NCI-H226 (cell line): ENCODE measurements at places on chromosomes 1 and 21.

- peak; percentile 83 for DNase-seq
These were observed 753 bp downstream of the KIF1B start for GRCh38 chr1:10210841-10211804.

GRCh38 chr1:211951856-211952255 is 83.5 kb downstream of the INTS7 start:
- peak; percentile 59 for DNase-seq

- DNase-seq = no peak
These were observed 29.9 kb upstream of the PPP1R15B start for GRCh38 chr1:204441558-204441957.

- peak; percentile 69 for DNase-seq
These were observed at the start of gene APP for GRCh38 chr21:26170471-26171257. Gene APP (minus strand): TSS chr21:26170770. CDS start chr21:26170620, 150 bp downstream.

- peak; percentile 5 for DNase-seq
These were observed 39.6 kb downstream of the NUF2 start for GRCh38 chr1:163361123-163361934.

- DNase-seq = no peak
These were observed 2.6 kb upstream of the PDC start for GRCh38 chr1:186463511-186463910.

DNA sequence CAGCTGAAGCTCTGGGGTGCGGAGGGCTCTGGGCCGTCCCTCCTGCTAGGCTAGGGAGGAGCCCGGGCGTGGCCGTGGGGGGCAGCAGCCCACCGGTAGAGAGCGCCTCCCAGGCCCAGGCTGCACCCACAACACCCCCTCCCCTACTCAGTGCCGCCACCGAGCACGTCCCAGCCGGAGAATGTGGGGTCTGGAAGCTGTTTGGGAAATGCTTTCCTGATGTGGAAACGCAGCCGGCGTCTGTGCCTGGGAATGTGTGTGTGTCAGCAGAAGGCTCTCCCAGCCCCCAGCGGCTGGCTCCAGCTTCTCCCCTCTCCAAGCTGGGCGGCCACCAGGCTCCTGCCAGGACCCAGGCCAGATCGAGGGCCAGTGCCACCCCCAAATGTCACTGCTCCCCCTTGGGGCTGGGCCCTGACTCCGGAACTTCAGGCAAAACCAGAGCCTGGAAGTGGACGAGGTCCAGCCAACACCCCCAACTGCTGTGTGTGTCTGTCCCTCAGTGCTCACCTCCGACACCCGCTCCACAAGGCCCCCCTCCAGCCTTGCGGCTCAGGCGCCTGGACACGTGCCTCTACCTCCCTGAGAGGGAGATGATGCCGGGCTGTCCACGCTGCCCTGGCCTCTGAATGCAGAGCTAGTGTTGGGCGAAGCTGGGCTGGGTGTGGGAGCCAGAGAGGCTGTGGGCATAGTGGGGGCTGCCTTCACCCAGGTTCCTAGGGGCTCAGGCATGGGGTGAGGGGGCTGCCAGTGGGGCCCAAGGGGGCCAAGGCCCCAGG is 74.7 kb downstream of the MEGF6 start:
- DNase-seq = no peak

DNA sequence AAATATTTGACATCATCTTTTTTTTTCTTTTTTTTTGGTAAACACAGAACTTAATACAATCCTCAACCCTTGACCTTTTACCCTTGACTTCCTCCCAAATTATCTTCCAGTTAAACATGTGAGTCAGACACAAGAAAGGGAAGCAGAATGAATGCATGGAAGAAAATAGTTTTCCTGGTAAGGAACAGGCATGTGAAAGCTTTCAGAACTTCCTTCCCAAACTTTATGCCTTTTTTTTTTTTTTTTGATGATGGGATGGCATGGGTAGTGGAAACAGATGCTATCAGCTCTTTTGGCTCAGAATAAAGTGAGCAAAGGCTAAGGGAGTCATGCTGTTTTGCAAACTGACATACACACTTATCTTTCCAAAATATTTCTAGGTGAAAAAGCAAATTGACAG is 1079.1 kb downstream of the TTLL7 start:
- DNase-seq = no peak

GRCh38 chr1:207964195-207964966 is 53.5 kb upstream of the CD34 start:
- DNase-seq = peak; percentile 91

- no peak for DNase-seq
These were observed 57.4 kb downstream of the GALNT2 start for GRCh38 chr1:230124186-230125128.

DNA sequence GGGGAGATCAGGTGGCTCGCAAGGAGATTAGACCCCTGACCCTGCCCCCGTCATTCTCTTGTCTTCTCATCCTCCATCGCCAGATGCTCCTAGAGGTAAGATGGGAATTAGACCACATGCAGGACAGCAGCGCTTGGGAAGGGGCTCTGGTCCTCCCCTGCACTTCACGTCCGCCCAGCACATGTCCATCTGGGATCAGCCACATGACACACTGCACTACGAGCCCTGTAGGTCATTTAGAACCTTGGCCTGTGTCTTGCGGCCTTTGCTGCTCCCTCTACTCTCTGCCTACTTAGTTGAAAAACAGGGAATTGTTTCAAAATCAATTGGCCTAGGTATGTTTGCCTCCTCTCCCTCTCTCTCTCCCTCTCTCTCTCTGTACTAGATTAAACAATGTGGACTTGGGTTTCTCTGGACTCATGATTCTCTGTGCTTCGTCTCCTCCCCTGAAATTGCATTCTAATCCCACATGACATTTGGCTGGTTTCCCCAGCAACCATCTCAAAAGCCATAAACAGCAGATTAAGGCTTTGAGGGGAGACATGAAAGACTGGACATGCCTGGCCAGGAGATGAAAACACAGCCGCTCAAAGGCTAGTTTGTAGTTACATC is 3.8 kb upstream of the NCMAP start:
- peak; percentile 18 for DNase-seq

- no peak for DNase-seq
These were observed 7.1 kb downstream of the GIPC2 start for GRCh38 chr1:78052685-78053405.

GRCh38 chr21:46660505-46660904 is 25.0 kb downstream of the PRMT2 start:
- DNase-seq = no peak

GRCh38 chr1:165876121-165876520 is 48.7 kb downstream of the UCK2 start:
- DNase-seq = no peak

- DNase-seq = no peak
These were observed 2.7 kb downstream of the IL10RB start for GRCh38 chr21:33268737-33269441.

DNA sequence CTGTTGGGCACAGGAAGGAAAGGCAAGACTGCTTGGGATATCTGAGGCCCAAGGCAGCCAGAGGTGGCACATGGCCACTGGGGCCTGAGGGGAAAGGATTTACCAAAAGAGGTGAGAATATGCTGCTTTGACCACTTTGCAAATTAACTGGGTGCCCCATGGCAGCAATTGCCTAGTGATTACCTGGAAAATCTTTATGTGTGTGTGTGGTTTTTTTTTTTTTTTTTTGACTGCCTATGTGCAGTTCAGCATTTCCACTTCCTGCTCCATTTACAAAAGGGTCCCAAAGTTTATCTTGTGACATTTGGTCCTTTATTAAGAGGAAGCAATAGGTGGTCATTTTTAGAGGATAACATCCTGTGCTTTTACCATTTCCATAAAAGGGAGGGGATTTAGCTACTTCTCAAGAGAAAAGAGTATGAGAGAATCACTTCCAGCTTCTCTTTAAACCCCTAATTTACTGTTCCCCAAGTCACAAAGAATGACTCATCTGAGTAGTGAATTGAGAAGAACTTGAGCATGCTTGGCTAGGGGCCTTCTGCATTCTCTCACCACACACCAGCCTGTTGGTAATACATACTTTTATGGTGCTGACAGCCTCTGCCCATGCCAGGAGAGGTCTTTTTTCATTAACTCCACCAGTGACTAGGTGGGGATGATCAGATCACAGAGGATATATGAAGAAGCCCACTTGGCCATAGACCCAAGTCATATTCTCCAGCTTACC is 52.1 kb downstream of the SYDE2 start:
- peak; percentile 57 for DNase-seq

- peak; percentile 32 for DNase-seq
These were observed 29.4 kb upstream of the CD101 start for GRCh38 chr1:116971965-116972673.

GRCh38 chr1:193569096-193569982 is 382.9 kb upstream of the B3GALT2 start:
- peak; percentile 76 for DNase-seq

GRCh38 chr1:39348278-39348677 is 143.2 kb upstream of the BMP8A start:
- no peak for DNase-seq

DNA sequence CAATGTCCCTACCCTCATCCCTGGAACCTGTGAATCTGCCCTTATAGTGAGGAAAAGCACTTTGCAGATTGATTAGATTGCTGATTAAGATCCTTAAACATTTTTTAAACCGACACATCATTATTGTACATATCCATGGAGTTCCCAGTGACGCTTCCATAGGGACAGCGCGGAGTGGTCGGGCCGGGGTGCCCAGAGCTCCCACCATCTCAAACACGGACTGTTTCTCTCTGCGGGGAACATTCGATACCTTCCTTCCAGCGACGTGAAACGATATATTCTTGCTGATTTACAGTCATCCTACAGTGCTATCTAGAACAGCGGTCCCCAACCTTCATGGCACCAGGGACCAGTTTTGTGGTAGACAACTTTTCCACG is 4.0 kb downstream of the KRTAP10-12 start:
- DNase-seq = no peak

DNA sequence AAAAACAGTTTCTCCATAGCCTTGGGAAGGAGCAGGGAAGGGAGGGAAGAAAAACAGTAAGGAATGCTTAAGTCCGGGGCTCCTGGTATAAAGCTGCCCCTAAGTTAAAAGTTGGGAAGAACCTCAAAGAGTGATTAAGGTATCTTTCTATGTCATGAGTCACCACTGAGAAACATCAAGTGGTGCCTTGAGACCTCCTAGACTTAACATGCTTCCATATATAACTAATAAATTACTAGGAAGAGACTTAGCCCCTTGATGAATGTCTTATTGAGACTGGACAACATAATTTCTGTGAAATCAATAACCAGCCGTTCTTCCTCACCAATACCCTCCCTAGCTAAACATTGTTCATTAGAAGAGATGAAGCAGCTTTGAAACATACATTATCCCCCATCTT is 121.8 kb upstream of the SLC44A3 start:
- DNase-seq = peak; percentile 67

DNA sequence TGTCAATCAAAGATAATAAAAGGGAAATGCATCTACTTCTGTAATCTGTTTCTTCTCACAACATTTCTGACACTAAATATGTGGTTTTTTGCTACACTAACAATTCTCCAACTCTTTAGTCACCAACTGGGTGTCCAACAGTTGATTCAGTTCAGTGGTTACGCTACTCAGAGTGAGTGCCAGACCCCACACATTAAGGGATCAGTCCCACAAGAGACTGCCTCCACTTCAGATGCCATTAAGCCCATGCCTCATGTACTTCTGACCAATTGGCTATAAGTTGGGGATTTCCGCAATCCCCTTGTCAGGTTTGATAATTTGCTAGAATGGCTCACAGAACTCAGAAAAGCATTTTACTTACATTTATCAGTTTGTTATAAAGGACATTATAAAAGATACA is 28.4 kb downstream of the RNF2 start:
- peak; percentile 37 for DNase-seq

DNA sequence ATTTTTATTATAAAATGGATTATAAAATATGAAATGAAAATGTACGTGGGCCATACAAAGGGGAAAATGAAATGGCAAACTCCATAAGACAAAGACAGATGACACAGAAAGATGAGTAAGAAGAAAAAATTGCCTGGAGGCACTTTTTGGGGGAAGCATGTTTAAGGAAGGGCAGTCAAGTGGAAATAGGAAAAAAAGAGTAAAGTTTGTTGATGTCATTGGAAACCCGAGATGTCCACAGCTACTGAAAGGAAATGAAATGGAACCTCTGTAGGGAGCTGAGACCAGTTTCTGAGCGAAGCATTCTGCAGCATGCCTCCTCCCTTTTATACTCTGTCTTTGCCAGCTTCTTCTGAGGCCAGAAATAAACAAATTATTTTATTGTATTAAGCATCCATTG is 203.4 kb upstream of the UBE2U start:
- peak; percentile 74 for DNase-seq

DNA sequence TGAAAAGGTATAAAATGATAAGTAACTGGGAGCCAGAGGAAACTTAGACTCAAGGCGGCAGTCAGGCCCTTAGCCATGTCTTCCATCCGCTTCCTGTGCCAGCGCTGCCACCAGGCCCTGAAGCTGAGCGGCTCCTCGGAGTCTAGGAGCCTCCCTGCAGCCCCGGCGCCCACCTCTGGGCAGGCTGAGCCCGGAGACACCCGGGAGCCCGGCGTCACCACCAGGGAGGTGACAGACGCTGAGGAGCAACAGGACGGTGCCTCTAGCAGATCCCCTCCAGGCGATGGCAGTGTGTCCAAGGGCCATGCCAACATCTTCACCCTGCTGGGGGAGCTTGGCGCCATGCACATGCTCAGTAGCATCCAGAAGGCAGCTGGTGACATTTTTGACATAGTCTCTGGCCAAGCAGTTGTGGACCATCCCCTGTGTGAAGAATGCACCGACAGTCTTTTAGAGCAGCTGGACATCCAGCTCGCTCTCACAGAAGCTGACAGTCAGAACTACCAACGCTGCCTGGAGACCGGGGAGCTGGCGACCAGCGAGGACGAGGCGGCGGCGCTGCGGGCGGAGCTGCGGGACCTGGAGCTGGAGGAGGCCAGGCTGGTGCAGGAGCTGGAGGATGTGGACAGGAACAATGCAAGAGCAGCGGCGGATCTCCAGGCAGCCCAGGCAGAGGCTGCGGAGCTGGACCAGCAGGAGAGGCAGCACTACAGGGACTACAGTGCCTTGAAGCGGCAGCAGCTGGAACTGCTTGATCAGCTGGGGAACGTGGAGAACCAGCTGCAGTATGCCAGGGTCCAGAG is at the start of gene BECN2:
TSS of gene BECN2 (plus strand) at position 76 of the 803 bp plus-strand sequence. CDS start at position 76, 0 bp downstream.
- no peak for DNase-seq

DNA sequence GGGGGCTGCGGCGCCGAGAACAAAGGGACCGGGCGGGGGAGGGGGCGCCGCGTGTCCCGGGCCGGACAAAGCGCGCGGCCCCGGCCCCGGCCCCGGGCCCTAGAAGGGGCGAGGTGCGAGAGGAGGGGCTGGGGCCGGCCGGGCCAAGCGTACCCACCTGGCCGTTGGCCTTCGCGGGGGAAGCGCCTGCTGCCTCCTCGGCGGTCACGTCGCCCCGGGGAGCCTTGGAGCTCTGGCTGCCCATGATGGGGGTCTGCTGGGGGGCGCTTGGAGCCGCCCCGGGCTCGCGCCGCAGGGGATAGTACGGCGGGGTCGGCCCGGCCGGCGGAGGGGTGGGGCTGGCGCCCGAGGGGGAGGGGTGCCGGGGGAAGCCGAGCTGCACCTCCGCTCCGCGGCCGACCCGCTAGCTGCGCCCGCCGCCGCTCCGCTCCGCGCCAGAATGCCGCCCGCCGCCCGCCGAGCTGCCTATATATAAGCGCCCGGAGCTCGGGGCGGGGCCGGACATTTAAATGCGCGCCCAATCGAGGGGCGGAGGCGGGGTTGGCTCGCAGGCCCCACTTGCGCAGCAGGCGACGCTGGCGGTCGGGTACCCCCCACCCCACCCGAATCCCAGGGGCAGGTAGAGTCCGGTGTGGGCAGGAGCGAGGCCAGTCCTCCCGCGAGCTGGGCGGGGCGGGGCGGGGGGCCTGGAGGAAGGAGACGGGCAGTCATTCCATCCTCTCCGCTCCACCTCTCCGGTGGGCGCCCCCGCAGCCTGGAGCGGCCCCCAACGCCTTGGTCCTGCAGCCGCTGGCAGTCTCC is at the start of gene MARCKSL1:
TSS of gene MARCKSL1 (minus strand) at position 444 of the 801 bp plus-strand sequence. CDS start at position 244, 200 bp downstream.
- DNase-seq = peak; percentile 55

GRCh38 chr1:170261669-170262068 is 115.9 kb downstream of the NTMT2 start:
- DNase-seq = no peak

GRCh38 chr1:63124666-63125191 is 197.6 kb upstream of the FOXD3 start:
- DNase-seq = no peak
